ENCODE measurements at places on chromosomes 13 and 19.

DNA sequence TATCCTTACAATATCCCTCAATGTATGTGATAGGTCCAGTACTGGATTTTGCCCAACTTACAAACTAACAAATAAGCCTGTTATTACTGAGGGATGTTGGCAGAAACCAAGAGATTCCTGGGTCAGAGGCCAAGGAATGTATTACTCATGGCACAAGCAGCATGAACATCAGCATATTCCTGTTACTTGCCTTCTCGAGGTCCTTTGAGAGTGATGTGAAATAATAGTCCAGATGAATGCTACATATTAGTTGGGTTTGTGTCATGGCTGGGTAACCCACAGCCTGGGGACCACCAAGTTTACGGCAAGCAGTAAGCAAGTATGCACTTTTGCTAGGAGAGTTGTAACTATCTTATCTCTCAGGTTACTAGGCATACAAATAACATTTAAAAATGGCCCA, 384.5 kb upstream of the GPC6 start:
- DNase-seq: no peak

DNA sequence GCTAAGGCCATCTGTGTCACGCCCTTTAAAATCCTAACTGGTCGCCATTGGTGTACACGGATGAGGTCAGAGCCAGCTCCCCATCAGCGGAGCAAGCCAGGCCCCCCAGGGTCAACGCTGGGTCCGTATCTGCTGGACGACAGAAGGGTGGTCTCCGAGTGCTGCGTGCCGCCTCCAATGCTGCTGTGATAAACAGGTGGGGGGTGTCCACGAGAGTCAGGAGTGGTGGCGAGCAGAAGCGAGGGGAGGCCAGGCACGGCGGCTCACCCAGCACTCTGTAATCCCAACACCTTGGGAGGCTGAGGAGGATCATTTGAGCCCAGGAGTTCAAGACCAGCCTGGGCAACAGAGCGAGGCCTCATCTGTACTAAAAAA, 30.8 kb upstream of the CACTIN start:
- DNase-seq: no peak

- no peak for DNase-seq
Observed at GRCh38 chr13:102100234-102100633, 301.6 kb downstream of the FGF14 start.

- no peak for DNase-seq
Observed at GRCh38 chr19:41330481-41330880, 20.5 kb downstream of the CCDC97 start.

DNA sequence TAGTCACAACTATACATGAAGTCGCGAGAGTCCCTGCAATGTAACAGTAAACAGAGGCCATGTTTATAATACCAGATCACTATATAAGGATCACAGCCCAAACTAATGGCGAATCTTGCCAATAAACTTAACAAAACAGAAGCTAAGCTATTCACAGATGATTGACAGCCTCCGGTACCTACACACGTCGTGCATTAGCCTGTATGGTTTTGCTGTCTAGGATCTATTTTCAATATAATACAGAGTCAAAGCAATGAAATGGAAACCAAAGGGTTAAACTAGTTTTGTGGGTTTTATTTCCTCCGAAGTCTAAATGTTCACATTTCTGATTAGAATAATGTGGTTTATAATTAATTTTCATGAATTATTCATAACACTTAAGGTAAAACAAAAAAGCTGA, 10.1 kb downstream of the ANKRD10 start:
- DNase-seq: no peak

DNA sequence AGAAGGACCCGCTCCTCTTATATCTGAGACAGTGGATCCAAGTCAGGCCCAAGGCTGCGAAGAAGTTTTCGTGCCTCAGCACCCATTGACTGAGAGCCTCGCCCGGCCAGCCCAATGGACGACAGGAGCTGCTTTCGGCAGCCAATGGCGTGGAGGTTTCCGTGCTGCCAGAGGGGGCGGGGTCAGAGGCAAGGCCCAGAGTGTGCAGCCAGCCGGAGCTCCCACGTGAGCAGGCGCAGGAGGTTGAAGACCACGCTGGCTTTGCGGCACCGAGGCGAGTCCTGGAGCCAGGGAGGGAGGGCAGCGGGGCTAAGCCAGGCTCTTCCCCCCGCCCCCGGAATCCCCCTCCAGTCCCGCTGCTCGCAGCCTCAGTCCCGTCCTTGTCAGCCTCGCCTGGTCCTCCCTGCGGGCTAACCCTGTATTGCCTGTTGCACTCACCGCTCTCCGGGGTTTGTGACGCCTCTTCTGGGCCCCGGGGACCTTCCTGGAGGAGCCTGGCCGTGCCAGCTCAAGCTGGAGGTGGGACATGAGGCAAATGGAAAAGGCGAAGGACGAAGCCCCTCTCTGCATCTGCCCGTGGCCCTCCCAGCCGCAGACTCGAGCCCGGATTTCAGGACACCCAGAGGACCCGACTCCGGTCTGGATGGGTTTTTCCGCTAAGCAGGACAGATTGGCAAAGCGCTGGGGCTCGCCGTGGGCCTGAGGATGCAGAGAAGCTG, 1.5 kb downstream of the IFNL4 start:
- no peak for DNase-seq

DNA sequence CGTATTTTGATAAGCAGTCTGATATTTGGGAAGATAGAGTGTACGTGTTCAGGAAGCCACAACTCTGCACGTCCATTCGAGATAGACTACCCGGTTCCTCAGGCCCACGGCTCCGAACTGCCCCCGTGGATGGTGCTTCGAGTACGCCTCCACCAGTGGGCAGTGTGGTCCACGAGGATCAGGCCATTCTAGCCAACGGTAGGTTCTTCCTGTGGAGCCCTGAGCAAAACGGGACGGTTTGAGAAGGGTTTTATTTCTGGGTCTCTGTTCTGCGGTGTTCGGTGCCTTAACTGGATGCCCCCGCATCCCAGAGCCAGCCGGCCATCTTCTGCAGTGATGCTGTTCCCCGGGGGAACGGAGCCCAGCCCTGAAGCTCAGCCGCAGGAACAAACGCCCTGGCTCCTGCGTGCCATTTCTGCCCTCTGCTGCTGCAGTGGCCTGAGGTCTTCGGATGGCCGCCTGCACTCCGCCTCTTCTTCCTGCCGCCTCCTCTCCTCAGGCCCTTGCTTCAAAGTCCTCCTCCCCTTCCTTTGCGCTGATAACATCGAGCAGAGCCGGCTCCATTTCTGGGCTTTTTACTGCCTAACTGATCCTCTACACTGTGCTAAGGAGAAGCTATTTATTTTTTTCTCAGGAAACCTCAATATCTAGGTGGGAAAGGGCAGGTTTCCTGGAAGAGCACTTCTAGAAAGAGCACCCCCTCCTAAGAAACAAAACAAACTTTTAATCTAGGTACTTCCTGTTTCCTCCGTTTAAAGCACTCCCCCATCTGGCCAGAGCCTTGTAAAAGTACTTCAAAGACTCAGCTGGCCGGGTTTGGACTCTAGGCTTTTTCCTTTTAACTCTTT, 36.2 kb upstream of the SLC46A3 start:
- no peak for DNase-seq

DNA sequence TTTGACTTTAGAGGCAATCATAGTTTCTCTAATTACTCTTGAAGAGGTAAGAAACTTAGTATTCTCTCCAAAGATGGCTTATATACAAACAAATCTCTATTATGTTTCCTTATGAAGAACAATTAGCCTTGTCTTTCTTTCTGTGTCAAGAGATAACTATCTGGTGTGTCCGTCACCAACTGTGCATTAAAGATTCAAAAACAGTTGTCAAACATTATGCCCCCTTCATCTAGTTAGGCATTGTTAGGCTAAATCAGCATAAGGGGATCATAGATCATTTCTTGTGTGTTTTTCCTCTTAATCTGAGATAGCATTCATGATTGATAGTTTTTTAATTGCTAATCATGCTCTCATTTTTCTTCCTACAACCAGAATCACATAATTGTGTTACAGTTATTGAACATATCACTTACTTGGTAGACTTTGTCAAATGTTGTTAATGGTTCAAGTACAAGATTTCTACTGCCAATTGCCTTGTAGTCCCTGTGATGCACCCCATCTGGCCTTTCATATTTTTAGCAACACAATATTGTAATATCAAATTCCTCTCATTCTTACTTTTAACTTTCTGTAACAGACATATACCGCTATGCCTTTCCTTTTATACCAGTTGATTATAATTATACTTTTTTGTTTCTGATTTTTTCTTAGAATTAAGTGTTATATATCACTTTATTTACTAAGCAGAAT, 612.7 kb downstream of the SLITRK6 start:
- no peak for DNase-seq

DNA sequence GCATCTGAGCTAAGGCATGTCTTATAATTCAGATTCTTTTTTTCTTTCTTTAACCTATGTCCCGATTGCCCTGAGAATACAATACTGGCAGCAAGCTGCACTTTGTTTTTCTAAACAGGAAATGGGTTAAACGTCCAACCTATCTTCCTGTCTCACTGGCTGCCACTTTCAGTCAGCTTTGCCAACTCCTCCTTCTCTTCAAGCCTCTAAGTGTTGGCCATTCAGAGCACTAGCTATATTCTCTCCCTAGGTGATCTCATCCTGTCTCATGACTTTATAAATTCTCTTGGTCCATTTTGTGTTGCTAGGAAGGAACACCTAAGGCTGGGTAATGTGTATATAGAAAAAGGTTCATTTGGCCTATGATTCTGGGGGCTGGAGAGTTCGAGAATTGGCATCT, 109.5 kb upstream of the TSC22D1 start:
- DNase-seq: no peak

DNA sequence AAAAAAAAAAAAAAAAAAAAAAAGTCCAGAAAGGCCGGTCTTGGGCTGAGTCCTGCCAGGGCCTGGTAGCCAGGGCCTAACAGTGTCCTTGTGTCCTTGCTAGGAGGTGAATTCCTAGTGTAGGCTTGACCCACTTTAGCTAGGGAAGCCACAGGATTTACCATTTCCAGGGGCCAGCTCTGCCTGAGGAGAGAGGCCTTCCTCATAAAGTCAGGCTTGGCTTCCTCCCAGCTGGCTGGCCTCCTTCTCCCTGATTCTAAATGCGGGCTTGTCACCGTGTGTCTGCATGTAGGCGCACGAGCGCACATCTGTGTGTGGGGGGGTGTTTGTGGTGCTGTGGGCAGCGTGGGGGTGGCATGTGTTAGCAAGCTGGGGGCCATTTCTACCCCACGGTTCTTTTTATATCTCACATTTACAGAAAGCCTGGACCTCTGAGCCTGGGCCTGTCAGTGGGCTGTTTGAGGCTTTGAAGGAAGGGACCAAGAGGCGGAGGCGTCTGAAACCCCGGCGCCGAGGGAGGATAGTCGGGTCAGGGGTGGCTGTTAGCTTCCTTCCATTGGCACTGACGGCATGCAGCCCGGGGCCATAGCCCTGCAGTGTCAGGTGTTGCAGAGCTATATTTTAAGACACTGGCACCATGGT, 31.7 kb downstream of the IER2 start:
- no peak for DNase-seq

DNA sequence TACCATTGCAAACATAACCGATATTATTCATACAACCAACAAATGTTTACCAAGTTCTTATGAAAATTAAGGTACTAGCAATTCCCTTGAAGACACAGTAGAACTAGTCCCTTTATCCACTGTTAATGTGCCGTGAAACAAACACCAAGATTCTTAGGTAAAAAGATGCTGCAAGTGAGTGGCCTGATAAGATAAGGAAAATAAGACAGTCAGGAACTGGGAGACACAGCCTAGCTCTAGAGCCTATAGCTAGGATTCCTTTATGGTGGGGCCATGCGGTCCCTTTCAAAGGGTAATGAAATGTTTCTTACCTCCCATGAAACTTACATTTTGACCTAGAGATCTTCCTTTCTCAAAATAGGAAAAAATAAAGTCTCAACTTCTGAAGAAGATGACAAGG, 658.4 kb upstream of the MIR17HG start:
- no peak for DNase-seq

GRCh38 chr13:75656425-75656989, 20.4 kb downstream of the LMO7 start:
- no peak for DNase-seq

DNA sequence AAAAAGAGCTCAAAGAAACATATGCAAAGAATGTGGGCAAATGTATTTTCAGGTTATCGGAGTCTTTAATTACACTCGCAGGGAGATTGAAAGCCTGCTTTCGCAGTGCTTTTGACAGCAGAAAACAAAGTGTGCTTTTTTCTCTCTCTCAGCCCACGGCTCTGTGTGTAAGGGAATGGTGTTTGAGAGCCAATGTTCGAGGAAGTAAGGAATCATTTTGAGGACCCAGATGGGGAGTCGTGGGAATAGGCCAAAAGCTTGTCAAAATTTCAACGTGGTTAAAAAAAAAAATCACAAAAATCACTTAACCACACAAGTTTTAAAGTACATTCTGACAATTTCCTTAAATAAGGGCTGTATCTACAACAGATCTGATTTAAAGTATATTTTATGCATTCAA, 197.1 kb upstream of the IRS2 start:
- DNase-seq: no peak

- no peak for DNase-seq
Observed at GRCh38 chr19:49779731-49780555, 13.1 kb downstream of the AP2A1 start.

DNA sequence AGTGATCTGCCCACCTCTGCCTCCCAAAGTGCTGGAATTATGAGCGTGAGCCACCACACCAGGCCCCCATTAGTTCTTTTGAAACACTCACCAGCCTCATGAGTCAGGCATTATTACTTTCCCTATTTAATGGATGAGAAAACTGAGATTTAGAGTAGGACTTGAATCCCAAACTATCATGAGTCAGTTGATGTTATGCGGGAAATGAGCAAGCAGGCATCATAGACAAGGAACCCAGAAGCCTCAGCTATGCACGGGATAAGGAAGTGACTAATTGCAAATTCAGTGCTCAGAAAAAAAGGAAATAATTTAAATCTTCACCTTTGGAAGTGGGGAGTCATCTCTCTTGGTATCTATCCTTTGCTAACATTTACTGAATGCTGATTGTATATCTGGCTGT, 217.5 kb downstream of the ABCC4 start:
- no peak for DNase-seq

DNA sequence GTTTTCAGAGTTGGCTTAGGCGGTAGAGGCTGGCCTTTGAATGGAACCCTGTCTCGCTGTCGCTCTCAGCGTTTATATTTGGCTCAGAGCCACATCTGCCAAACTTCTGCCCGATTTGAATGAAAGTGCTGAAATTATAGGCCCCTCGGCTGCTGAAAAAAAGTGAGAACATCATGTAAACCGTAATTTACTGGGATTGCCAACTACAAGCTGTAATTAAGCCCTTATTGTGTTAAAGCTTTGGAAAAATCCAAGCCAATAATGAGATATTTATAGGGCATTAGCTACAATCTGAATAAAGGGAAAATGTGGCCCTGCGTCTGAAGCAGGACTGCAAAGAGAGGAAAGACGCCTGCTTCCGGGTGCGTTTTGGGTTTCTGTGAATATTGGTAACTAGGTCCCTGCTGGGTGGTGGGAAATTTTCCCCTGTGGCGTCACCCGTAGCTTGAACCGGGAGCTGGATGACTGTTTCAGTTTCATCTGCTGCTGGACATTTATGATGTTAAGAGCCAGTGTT, 9.9 kb downstream of the DNM2 start:
- no peak for DNase-seq

GRCh38 chr13:113141601-113141970, 16.9 kb upstream of the PROZ start:
- DNase-seq: no peak

DNA sequence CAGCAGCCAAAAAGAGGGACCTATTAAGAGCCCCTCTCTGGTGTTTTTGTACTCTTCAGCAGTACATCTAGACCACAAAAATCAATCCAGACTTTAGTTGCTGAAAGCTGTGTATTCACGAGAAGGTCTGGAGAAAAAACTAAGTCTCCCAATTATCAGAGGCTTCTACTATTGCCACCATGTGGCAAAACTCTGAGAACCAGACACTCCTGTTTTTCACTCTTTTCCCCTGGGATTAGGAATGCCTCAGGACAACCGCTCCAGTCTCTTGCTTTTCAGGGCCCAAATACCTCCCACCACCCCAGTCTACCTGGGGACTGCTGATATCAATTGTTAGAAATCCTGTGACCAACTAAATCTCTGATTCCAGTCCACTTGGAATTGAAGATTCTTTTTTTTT, 30.1 kb upstream of the OBI1 start:
- no peak for DNase-seq

Data from activated CD8-positive, alpha-beta memory T cell treated with anti-CD3 and anti-CD28 coated beads for 1 hour (primary cell).